Activated CD4-positive, alpha-beta T cell treated with anti-CD3 and anti-CD28 coated beads, Interleukin-2, amount 10 ng/mL, durations not matched to agents 24 days and 14 days (primary cell): ENCODE measurements at places on chromosomes 12 and 14. TPM values are rescaled to one million over a fixed set of nuclear protein-coding genes. Genes with fewer than 3 reads are reported as not detected.

The FAM222A gene
- 1.3 and 1.5 TPM in 2 replicates for total RNA-seq

The TAS2R20 gene
- 2.0 and 2.1 TPM in 2 replicates for total RNA-seq

The KCNA5 gene
- not detected in 2 replicates for total RNA-seq

DNA sequence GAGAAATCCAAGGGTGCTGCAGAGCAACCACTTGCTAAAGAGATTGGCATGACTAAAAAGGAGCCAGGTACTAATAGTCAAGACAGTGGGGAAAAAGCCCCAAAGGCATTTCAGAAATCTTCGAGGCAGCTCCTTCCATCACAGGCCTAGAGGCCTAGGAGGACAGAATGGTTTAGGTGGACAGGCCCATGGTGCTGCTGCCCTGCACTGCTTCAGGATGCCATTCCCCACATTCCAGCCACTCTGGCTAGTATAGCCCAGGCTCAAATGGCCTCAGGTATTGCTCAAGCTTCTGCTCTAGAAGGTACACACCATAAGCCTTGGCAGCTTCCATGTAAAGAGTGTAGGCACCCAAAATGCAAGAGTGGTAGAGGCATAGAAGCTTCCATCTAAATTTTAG, 92.9 kb downstream of the RPAP3 start:
- no peaks in the 10 kb centered on the region for H3K36me3 ChIP-seq
- no peak overlapping the region for H3K27ac ChIP-seq
- H3K4me3 ChIP-seq: no peak overlapping the region
- H3K27me3 ChIP-seq: no peaks in the 10 kb centered on the region
- no peak for DNase-seq

The KIF26A gene
- 0.24 and 0.26 TPM in 2 replicates for total RNA-seq

DNA sequence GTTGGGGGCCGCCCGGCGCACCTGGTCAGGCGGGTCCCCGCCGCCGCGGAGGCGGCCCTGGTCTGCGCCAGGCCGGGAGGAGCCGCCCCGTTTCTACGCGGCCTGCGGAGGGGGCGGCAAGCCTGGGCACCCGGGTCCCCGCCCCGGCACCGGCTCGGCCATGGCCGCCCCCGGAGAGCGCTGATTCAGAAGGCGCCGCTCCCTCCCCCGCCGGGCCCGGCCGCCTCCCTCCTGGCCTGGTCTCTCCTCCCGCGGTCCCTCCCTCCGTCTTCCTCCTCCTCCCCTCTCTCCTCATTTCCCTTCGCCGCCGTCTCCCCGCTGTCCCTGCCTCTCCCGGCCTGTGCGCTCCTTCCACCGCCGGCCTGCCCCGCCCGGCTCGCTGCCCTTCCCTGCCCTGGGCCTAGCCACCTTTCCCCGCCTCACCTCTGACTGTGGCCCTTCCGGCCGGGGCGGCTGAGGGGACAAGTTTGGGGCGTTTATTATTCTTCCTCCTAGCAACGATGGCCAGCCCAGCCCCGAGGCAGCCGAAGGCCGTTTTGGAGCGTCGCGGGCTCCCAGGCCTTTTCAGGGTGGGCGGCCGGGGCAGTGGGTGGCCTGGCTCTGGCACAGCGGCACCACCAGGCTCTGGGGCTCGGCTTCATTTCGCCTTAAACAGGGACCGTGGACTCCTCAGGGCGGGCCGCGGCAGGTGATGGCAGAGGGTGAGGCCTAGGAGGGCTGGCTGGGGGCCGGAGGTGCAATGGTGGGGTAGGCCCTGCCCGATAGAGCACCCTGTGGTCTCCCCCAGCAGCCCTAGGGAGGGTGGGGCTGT, 768 bp downstream of the CEP170B start:
- H3K27me3 ChIP-seq: peaks cover 11% of the 10 kb centered on the region
- DNase-seq: peak; percentile 82
- no peak overlapping the region for H3K27ac ChIP-seq
- H3K4me3 ChIP-seq: peak overlapping the region; percentile 75
- no peaks in the 10 kb centered on the region for H3K36me3 ChIP-seq

The FAR2 gene
- 4.4 and 5.2 TPM in 2 replicates for total RNA-seq

GRCh38 chr14:61503167-61503801, 181.9 kb downstream of the PRKCH start:
- peak overlapping the region; percentile 76 for H3K4me3 ChIP-seq
- H3K27ac ChIP-seq: peak overlapping the region; percentile 95
- peak; percentile 84 for DNase-seq

The JPH4 gene
- not detected in 2 replicates for total RNA-seq

GRCh38 chr12:26465419-26466097, 270.2 kb downstream of the SSPN start:
- DNase-seq: no peak
- H3K27me3 ChIP-seq: no peaks in the 10 kb centered on the region
- no peak overlapping the region for H3K27ac ChIP-seq
- H3K4me1 ChIP-seq: no peaks in the 10 kb centered on the region
- H3K36me3 ChIP-seq: peaks cover 2% of the 10 kb centered on the region

- H3K4me1 ChIP-seq: no peaks in the 10 kb centered on the region
- no peak overlapping the region for H3K4me3 ChIP-seq
- DNase-seq: no peak
- H3K36me3 ChIP-seq: no peaks in the 10 kb centered on the region
- peaks cover 8% of the 10 kb centered on the region for H3K27me3 ChIP-seq
- no peak overlapping the region for H3K27ac ChIP-seq
These were observed 12.0 kb downstream of the TMEM119 start for GRCh38 chr12:108585864-108586263.

GRCh38 chr12:79482323-79482722, 208.4 kb downstream of the PAWR start:
- no peaks in the 10 kb centered on the region for H3K36me3 ChIP-seq
- no peak overlapping the region for H3K27ac ChIP-seq
- no peak overlapping the region for H3K4me3 ChIP-seq

DNA sequence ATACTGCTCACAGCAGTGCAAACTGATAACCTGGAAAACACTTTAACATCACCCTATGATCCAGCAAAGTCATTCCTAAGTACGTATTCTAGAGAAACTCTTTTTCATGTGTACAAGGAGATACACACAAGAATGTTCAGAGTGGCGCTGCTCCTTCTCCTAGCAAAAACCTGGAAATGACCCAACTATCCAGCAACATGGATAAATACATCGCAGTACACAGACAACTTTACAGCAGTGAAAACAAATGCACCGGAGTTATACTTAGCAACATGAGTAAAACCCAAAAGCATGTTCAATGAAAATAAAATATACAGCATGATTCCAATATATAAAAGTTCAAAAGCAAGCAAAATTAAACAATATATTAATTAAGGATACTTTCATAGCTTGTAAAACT, 18.7 kb downstream of the SART3 start:
- H3K27ac ChIP-seq: no peak overlapping the region
- no peaks in the 10 kb centered on the region for H3K27me3 ChIP-seq
- DNase-seq: peak; percentile 25
- H3K4me1 ChIP-seq: peaks cover 14% of the 10 kb centered on the region
- H3K4me3 ChIP-seq: no peak overlapping the region

The VWF gene
- 0.09 TPM in 1 of 2 replicates, not detected in the other for total RNA-seq

The DNAI7 gene
- total RNA-seq: not detected in 2 replicates

GRCh38 chr12:45446013-45446412, 230.1 kb downstream of the ANO6 start:
- no peak overlapping the region for H3K27ac ChIP-seq
- DNase-seq: no peak
- H3K36me3 ChIP-seq: peaks cover 2% of the 10 kb centered on the region
- H3K4me3 ChIP-seq: no peak overlapping the region
- peaks cover 7% of the 10 kb centered on the region for H3K27me3 ChIP-seq

DNA sequence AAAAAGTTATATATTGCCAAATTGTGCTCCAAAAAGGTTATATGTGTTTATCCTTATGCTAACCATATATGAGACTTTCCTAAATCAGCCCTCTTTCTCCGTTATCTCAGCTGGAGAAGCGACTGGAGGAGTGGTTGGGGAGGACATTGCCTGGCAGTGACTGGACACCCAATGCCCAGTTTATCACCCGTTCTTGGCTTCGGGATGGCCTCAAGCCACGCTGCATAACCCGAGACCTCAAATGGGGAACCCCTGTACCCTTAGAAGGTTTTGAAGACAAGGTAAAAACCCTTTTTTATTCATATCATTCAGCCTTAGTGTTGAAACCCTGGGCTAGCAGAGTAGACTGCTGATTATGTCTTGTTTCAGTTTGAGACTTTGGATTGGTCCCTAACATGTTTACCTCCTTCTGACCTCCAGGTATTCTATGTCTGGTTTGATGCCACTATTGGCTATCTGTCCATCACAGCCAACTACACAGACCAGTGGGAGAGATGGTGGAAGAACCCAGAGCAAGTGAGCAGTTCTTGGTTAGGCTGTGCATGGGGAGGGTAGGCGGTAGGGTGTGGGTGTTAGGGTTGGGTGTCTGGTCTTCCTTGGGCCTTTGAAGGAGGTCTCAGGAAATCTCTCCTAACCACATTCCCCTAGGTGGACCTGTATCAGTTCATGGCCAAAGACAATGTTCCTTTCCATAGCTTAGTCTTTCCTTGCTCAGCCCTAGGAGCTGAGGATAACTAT, 8.6 kb downstream of the DDIT3 start:
- H3K4me3 ChIP-seq: no peak overlapping the region
- H3K36me3 ChIP-seq: peaks cover 71% of the 10 kb centered on the region
- peaks cover 7% of the 10 kb centered on the region for H3K4me1 ChIP-seq
- no peaks in the 10 kb centered on the region for H3K27me3 ChIP-seq
- H3K27ac ChIP-seq: peak overlapping the region; percentile 26
- DNase-seq: no peak

DNA sequence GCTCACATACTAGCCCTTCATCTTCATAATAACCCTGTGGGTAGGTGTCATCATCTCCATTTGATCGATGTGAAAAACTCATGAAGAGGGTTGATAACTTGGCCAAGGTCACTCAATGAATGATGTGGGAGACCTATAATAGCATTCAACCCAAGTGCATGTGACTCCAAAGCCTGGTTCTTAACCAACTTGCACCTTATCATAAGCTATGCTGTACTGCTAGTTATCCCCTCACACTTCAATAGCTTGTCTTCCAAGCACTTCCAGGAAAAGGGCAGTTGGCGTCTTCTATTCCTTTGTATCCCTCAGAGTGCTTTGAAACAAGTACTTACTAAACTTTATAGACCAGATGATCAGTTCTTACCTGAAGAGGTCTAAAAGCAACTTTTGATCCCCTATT, 15.2 kb downstream of the VIPAS39 start:
- H3K4me3 ChIP-seq: no peak overlapping the region
- no peak for DNase-seq
- H3K36me3 ChIP-seq: peaks cover 41% of the 10 kb centered on the region
- H3K27ac ChIP-seq: no peak overlapping the region
- H3K4me1 ChIP-seq: no peaks in the 10 kb centered on the region
- no peaks in the 10 kb centered on the region for H3K27me3 ChIP-seq

DNA sequence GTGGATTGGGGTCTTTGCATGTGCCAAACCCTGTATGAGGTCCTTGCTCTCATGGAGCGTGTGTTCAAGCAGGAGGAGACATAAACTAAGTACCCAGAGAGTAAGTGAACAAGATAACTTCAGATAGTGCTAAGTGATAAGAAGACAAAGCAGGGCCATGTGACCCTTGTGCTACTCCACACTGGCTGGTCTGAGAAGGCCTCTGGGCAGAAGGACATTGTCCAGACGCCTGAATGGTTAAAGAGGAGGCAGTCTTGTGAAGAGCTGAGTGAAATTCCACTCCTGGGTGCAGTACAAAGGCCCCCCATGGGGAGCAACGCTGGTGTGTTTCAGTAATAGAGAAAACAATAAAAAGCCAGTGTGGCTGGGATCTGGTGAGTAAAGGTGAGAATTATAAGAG, 93.3 kb upstream of the RIC8B start:
- no peaks in the 10 kb centered on the region for H3K36me3 ChIP-seq
- H3K27me3 ChIP-seq: peaks cover 4% of the 10 kb centered on the region
- H3K4me3 ChIP-seq: no peak overlapping the region
- H3K27ac ChIP-seq: no peak overlapping the region

The CARMIL3 gene
- 1.3 and 1.5 TPM in 2 replicates for total RNA-seq

The ACAD10 gene
- 28.2 and 28.6 TPM in 2 replicates for total RNA-seq

GRCh38 chr12:12719496-12719895, 2.3 kb downstream of the CDKN1B start:
- peaks cover 56% of the 10 kb centered on the region for H3K36me3 ChIP-seq
- H3K27me3 ChIP-seq: no peaks in the 10 kb centered on the region
- H3K4me1 ChIP-seq: peaks cover 43% of the 10 kb centered on the region
- peak overlapping the region; percentile 97 for H3K4me3 ChIP-seq
- H3K27ac ChIP-seq: peak overlapping the region; percentile 99

The OR5AU1 gene
- not detected in 2 replicates for total RNA-seq

GRCh38 chr12:85688837-85689236, 147.4 kb downstream of the RASSF9 start:
- DNase-seq: no peak
- no peaks in the 10 kb centered on the region for H3K4me1 ChIP-seq
- H3K4me3 ChIP-seq: no peak overlapping the region

The ACOT6 gene
- total RNA-seq: not detected in 2 replicates

The MUCL1 gene
- 0.54 and 0.84 TPM in 2 replicates for total RNA-seq

DNA sequence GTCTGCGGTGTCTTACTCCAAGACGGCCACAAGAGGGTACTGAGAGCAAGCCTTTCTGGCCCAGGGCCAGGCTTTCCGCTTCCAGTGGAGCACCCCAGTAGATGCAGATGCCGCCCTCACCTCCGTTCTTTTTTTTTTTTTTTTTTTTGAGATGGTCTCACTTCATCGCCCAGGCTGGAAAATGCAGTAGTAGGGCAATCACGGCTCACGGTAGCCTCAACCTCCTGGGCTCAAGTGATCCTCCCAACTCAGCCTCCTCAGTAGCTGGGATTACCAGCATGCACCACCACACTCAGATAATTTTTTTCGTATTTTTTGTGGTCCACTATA, 5.6 kb upstream of the LBHD2 start:
- H3K27ac ChIP-seq: no peak overlapping the region
- peak; percentile 91 for DNase-seq
- peaks cover 4% of the 10 kb centered on the region for H3K27me3 ChIP-seq
- no peak overlapping the region for H3K4me3 ChIP-seq
- no peaks in the 10 kb centered on the region for H3K36me3 ChIP-seq
